ENCODE measurements at places on chromosomes 7 and 10. TPM values are rescaled to one million over a fixed set of nuclear protein-coding genes. Genes with fewer than 3 reads are reported as not detected.

- no peak for DNase-seq
Observed at GRCh38 chr10:128971374-128972035, 495.5 kb upstream of the MGMT start.

DNA sequence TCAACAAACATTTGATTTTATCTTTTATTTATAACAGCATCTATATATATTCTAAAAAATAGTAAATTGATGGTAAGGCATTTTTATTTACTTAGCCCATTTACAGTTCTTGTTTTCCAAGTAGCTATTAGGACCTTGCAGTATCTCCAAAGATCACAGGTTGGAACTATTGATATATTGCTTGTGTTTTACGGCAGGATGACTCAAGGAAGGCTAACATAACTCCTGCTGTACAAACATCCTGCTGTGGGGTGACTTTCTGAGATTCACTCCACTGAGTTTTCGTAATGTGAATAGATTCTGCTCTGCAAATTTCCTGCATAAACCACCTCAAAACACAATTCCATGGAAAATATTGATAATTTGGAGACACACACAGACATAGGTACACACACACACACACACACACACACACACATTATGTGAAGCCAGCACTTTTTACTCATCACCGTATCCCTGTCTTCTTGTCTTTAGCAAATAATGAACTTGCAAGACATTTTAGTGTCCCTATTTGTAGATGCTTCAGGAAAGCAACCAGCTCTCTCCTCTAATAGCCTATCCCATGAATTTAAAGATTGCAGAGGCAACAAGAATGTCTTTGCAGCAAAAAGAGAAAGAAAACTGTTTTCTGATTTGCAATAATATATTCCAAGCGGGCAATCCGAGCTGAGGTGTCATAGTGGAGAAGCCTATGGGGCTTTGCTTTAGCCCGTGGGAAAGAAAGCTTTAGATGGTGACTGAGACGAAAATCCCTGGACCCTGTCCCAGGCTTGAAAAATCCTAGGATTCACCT is 722 bp downstream of the AGR2 start:
- no peak for DNase-seq

DNA sequence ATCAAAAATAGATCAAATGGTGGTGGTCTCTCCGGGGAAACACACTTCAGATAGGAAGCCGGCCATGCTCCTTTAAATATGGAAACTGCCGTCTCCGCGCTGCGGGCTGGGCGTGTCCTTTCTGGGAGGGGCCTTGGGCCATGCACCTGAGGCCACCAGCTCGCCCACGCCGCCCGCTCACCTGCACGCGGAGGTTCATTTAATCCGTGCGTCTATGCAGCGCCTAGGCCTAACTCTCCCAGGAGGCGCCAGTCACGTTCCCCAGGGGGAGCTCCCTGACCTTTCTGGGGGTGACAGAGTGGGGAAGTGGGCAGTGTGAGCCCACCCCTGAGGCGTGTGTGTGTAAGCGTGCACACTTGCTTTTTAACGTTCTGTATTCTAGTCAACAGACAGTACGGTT is 64.0 kb downstream of the C10orf143 start:
- no peak for DNase-seq

Gene GPER1
- polyA plus RNA-seq: 5.5 TPM

GRCh38 chr7:67863911-67864310 is 867.3 kb downstream of the TYW1 start:
- no peak for DNase-seq

DNA sequence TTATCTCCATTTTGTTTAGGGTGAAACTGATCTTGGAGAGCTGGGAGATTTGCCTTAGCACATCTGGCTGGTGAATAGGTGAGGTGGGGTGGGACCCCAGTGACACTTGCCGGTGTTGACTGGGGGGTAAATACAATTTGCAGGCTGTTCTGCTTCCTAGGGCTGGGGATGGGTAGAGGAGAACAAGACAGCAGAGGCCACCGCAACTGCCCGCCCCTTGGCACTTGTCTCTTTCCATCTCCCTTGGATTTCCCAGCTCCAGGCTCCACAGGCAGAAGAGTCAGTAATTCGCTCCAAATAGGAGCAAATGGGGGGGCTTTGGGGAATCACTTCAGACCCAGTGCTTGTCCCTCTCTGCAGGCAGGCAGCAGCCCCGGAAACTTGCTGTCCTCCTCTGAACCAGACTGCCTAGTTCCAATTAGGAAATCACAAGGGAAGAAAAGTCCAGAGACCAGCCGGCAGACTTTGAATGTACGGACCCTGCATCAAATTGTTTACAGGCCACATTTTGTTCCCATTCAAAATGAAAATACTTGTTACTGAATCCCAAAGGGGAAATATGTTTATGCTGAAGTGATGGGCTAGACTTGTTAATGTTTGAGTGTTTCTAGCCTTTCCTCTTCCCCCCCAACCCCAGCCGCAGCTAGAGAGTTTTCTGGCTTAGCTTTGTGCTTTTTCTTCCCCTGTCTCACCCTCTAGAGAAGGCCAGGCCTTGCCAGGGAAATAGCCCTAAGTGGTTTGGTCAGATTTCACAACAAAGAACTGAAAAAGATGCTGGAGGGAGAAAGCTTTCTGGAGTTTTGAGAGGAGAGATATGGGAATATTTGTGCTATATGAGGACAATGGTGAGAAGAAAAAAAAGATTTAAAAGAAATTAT is 10.0 kb upstream of the INPP5F start:
- no peak for DNase-seq

DNA sequence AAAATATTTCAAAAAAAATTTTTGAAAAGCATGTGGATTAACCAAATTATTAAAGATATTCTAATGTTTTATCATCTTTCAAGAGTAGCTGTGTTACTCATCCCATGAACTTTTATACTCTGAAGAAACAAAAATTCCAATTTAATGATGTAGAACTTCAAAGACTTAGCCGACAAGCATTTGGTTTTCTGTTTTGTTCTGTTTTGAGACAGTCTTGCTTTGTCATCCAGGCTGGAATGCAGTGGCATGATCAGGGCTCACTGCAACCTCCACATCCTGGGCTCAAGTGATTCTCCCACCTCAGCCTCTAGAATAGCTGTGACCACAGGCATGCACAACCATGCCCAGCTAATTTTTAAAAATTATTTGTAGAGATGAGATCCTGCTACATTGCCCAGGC is 17.8 kb upstream of the LCOR start:
- no peak for DNase-seq

GRCh38 chr10:35913628-35914027 is 271.5 kb upstream of the FZD8 start:
- no peak for DNase-seq

- no peak for DNase-seq
Observed at GRCh38 chr7:114740941-114741340, 181.0 kb upstream of the MDFIC start.

Data from left kidney (tissue), 8 donors.